CD14-positive monocyte (primary cell): ENCODE measurements at places on chromosomes 1 and 21. TPM values are rescaled to one million over a fixed set of nuclear protein-coding genes. Genes with fewer than 3 reads are reported as not detected.

Gene LCE1E
- polyA plus RNA-seq, result not detected

Gene SYCP1
- not detected for polyA plus RNA-seq

Gene ZBTB18
- 3.0 TPM for polyA plus RNA-seq

Gene DISP1
- polyA plus RNA-seq, result 0.34 TPM

GRCh38 chr1:154745750-154746425 lies 124.2 kb downstream of the KCNN3 start:
- no peak for DNase-seq

DNA sequence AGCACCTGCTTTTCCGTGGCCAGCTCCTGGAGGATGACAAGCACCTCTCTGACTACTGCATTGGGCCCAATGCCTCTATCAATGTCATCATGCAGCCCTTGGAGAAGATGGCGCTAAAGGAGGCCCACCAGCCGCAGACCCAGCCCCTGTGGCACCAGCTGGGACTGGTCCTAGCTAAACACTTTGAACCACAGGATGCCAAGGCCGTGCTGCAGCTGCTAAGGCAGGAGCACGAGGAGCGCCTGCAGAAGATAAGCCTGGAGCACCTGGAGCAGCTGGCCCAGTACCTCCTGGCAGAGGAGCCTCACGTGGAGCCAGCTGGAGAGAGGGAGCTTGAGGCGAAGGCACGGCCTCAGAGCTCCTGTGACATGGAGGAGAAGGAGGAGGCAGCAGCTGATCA lies 413 bp downstream of the UBL4B start:
- no peak for DNase-seq

DNA sequence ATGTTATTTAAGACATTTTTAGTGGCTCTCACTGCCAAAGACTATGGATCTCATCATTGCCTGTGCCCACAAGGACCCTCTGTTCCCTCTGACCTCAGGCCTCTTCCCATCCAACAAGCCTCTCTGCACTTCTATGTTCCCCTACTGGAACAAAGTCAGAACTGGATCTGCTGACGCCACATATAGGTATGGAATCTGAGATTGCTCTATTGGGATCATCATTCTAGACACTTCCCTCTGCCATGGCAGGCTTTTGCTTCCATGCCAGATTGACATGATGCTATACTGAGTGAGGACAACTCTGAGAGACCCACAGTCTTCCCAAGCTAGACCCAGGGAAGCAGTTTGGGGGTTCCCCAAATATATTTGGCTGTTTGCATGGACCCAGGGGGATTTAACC lies 76.0 kb upstream of the ZNF648 start:
- DNase-seq, result no peak

DNA sequence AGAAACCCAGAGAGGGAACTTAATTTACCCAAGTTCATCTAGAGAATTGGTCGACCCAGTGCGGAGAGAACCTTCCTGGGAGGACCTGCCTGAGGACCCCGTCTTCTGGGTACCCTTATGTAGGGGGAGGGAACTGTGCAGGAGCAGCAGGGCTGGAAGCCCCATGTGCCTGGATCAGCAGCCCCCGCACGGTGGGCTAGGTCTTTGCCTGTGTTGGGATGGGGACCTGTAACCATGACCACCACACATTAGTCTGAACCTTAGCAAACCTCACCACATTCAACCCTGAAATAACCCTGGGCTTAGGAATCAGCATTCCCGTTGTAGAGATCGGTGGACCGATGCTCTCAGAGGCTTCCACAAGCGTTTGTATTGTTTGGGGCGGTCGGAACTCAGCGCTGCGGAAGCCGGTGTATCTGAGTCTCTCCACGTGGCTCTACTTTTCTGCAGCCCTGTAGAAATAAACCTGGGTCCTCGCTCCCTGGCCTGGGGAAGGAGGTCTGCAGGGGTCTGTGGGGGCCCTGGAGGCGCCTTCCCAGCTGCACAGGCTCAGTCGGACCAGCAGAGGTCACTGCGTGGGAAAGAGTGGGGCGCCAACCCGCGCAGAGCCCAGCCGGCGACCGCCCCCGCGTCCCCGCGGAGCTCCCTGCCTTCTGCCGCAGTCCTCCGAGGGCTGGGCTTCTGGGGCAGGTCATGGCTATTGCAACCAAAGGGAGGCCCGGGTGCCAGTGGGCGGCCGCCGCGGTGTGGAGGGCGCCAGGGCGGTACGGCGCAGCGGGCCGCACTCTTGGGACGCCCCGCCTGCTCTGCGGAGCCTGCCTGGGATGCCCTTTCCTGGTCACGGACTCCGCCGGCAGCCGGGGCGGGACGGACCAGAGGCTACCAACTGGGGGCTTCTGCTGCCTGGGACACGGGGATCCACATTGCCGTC lies 36.2 kb upstream of the KCNA10 start:
- DNase-seq, result peak; percentile 6

DNA sequence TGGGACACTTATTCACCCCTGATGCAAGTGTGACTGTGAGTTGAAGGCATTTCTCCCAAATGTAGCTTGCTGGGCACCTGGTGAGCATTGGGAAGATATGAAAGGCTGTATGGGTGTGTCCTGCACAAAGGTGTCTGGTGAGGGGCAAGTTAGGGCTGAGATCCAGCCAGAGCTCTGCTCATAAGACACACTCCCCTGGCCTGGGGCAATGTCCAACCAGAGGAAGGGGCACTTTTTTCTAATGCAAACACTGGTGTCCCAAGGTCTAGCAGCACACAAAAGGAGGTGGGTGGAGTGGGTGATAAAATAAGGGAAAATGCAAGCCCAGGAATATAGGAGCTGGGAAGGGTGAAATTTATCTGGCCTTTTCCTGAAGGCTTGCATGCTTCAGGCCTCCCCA lies 57.0 kb upstream of the TRABD2B start:
- no peak for DNase-seq

- no peak for DNase-seq
Observed at GRCh38 chr1:20210736-20211460, 24.6 kb upstream of the PLA2G2C start.

GRCh38 chr1:194184974-194185373 lies 998.6 kb upstream of the B3GALT2 start:
- DNase-seq, result no peak

DNA sequence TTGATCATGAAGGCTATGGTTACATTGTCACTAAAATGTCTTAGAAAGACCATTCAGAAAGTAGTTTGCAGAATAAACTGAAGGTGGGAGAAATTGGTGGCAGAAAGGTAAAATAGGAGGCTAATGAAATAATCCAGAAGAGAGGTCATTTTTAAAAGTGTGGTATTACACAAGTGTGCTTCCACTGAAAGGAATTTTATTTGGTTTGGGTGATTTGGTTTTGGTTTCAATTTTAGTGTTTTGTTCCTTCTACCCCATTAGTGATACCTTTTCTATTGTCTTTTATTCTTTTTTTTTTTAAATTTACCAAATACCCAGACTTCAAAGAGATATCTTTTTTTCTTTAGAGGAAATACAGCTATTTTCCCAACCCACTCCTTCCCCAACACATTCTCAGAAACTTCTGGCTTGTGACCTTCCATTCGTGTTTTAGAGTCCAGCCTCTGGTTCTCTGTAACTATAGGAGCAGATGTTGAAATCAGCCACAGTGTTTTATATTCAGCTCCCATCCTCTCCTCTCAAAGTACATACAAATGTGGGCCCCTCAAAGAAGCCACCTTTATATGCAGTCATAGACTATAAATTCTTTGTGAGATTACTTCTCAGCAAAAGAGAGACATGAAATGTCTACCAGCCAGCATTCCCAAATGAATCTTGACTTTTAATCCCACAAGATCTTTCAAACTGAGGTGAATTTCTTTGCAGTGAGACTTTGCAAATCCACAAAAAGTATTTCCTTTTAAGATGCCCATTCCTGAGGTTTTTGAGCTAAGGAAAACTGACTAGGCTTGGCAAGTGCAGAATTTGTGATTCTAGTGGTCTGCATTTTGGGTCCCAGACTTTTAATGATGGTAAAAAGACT lies 42.0 kb upstream of the PALMD start:
- DNase-seq, result no peak

- no peak for DNase-seq
Observed at GRCh38 chr1:14136152-14136763, 436.3 kb downstream of the PRDM2 start.
